ENCODE measurements at places on chromosomes 16 and 17.

- no peak for DNase-seq
Observed at GRCh38 chr17:77501751-77502625, 361.2 kb downstream of the SEC14L1 start.

DNA sequence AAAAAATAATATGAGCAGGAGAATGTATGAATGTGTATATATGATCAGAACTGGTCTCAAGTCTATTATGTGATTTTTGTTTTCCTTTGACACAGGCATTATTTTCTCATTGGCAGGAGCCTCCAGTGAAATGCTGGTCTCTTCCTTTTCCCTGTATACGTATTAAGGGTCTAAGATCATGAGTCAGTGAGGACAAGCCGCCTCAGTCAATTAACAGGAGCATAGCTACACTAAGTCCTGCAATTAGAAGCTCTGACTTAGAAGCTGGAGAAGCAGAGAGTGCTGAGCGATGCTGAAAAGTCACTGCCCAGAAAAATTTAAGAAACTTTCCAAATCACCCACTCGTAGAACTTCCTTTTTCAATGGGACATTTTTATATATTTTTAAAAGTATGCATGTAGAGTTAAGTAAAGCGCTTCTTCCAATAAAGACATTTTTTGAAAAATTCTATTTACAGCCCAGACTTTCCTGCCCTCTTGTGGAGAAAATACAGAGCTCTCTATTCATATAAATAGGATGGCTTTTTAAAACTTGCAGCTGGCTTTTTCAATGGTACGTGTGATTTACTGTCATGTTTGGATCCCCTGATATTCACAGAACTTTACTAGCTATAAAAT, 70.2 kb upstream of the PSMD7 start:
- DNase-seq, result no peak

DNA sequence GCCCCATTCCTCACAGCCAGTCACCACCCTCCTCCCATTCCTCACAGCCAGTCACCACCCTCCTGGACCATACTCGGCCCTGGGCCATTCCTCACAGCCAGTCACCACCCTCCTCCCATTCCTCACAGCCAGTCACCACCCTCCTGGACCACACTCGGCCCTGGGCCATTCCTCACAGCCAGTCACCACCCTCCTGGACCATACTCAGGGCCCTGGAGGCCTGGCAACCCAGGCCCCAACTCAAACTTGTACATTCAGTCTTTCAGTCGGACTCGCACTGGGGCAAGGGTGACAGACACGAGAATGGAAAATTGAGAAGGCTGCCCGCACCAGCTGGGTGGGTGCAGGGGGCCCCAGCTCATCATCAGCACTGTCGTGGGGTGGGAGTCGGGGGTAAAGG, 30.4 kb upstream of the FOXK2 start:
- no peak for DNase-seq

GRCh38 chr17:50464736-50465135, 3.9 kb downstream of the CHAD start:
- DNase-seq, result no peak

- no peak for DNase-seq
Observed at GRCh38 chr16:12531937-12532336, 271.8 kb downstream of the CPPED1 start.

- no peak for DNase-seq
Observed at GRCh38 chr16:75088216-75088615, 28.4 kb downstream of the LDHD start.

- DNase-seq, result no peak
Observed at GRCh38 chr16:29708917-29709600, 30.1 kb downstream of the QPRT start.

- no peak for DNase-seq
Observed at GRCh38 chr16:29658705-29659104, 4.3 kb upstream of the SPN start.

DNA sequence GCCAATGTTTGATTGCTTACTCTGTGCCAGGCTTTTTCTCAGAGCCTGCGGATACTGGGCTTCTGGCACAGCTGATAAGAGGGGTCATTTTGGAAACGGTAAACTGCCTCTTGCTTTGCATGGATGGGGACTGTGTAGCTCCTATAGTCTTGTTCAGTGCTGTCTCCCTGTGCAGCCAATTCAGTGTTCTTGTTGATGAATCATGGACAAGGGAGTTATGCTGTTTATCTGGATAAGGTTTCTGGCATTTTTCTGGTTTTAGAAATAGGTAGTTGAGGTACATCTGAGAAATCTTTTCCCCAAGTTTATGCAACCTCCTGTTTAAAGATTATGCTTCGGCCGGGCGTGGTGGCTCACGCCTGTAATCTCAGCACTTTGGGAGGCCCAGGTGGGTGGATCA, 16.7 kb upstream of the TANGO6 start:
- DNase-seq, result no peak

DNA sequence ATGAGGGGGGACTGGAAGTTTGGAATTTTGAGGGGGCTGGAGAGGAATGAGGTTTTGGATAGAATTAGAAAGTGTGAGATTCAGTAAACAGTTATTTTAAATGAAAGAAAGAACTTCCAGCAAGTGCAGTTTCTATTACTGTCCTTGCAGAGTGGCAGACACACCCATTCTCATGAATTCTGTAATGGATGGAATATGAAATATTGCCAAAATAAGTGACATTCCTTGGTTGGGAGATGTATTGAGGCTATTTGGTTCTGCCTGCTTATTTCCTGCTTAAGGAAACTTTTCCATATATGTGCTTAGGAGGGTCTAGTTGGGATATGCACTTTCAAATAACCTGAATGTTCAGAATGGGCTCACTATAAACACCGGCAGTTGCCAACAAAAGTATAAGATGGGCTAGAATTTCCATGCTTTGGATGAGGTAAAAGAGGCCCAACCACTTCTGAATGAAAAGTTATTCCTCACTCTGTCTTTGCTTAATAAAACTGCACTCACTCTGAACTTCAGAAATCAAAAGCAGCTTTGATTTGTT, 434.4 kb downstream of the CA10 start:
- no peak for DNase-seq

DNA sequence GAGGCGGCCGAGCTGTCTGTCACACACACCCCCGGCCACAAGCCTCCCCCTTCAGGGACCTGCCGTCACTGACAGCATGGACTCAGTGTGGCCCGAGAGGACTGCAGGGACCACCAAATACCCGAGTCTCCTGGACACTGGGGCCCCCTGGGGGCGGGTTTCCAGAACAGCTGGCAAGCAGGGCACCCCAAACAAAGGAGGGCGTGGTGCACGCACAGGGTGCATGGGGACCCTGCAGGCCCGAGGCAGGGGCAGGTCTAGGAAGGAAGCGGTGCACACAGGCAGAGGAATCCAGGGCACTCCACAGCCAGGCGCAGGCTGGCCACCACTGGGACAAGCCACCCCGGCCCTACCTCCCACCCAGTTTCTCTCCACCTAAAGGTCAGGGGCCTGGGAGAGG, 28.7 kb upstream of the ENPP7 start:
- DNase-seq, result no peak

- no peak for DNase-seq
Observed at GRCh38 chr17:61504697-61505096, 52.5 kb downstream of the TBX4 start.

DNA sequence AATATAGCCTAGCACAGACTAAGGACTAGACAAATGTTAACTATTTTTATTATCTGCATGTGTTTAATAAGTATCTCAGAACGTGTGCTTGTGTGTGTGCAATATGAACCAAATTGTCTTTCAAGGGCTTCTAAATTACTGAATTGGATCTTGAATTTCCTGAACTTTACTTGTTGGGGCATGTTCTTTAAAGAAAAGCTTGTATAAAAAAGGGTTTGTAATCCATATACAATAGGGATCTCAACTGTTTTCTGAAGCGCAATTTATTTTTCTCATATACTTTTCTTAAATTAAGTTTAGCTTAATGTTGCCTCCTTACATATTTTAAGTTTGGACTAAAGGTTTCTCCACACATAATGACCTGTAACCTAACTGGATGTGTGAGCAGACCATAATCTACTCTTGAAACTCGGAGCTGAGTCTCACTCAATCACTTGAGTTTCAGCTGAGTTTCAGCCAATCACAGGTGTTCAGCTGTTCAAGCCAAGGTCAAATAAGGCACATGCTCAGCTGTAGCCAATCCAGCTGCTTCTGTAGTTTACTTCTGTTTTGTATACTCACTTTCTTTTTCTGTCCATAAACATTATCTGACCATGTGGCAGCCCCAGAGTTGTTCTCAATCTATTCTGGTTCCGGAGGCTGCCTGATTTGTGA, 72.3 kb downstream of the CDK5R1 start:
- no peak for DNase-seq

- no peak for DNase-seq
Observed at GRCh38 chr16:1261131-1261892, 5.4 kb downstream of the TPSD1 start.

DNA sequence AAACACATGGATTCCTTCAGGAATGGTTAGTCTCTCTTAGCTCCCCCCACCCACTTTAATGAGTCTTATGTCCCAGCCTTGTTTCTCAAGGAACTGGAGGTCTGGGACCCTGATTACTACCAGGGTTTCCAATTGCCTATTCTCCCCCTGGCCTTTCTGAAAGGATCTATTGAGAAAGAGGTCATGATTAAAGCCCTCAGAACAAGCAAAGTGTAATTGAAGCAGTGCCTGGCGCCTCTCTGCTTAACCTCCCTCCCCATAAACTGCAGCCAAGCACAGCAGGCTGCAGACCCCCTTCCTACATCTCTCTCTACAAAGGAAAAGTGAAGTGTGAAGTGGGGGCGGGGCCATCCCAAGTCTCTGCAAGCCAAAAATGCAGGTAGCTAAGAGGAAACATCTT, 159.7 kb upstream of the CDH11 start:
- DNase-seq, result no peak

DNA sequence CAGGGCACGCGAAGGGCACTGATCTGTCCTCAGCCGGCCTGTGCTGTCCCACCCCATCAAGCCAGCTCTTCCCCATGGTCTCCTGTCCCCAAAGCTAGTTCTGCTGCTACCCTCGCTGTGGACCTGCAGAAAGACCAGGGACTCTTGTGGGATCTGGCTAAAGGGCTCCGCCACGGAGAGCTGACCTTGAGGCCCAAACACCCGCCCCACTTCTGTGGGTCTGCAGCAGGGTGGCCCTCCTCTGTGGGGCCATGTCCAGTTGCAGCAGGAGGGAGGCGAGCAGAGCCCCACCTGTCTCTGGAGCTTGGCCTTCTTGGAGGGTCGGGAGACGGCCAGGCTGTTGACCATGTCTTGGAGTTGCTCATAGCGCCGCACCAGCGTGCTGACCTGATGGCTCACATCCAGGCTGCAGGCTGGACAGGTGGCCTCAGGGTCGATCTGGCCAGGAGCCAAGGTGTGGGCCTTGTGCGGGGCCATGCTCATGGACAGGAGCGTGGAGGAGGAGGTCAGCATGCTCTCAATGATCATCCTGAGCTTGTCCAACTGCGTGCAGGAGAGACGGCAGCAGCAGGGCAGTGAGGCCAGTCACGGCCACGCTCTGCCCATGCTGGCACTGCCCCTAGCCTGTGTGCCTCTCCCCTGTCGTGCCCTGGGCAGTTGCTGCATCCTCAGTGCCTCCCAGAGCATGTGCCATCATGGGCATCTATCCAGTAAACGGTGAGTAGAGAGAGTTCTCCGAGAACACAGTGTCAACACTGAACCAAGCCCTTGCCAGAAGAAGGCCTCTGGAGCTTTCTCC, 16.6 kb downstream of the UBALD2 start:
- DNase-seq, result no peak

DNA sequence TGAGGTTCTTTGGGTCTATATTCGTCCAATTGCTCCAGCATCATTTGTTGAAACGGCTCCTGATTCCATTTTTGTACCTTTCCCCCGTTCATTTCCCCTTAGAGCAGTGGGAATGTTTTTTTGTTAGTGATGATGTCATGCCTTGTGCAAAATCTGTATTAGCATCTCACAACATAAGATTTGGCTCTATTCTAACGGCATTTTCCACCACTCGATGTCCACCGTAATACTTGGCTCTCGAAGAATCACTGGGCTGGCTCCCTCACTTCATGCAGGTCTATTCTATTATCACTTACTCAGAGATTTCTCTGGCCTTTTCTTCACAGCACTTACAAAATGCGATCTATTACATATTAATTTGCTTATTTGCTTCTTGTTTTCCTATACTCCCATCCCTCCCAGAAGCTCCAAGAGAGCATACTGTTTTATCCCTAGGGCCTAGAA, 571 bp upstream of the NME1 start:
- no peak for DNase-seq

GRCh38 chr16:24969071-24969470, 46.1 kb downstream of the ARHGAP17 start:
- DNase-seq, result no peak

GRCh38 chr17:62187681-62188080, 122.6 kb upstream of the MED13 start:
- DNase-seq, result no peak

DNA sequence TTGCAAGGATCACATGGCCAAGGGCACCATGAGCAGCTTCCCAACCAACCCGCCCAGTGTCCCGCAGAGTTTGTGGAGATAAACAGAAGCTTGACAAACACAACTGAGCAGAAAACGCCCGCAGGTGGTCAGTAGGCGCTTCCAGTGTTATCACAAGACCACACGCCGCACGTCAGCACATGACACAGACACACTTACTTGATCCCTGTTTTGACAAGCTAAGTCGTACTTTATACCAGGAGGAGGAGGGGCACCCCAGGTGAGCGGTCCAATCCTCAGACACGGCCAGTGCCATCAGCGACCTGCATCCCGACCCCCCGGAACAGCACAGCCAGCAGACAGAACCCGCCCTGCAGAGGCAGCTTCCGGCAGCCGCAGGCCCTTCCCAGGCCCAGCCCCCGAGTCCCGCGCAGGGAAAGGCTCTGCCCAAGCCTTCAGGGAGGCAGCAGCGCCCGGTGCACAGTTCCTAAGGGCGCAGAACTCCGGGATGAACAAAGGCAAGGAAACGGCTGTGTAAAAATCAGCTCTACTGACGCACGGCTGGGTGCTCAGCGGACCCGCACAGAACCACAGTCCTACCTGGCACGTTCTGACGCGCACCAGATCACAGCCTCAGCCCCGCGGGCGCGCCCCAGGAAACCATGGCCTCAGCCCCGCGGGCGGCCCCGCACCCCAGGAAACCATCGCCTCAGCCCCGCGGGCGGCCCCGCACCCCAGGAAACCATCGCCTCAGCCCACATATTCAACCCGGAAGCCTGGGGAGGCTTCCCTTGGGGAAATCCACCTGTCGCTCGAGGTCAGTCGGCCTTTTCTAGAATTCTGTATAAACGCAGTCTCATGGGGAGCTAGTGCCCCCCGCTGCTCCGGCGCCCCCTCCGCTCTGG, 27.8 kb downstream of the AXIN1 start:
- DNase-seq, result peak; percentile 71

- no peak for DNase-seq
Observed at GRCh38 chr17:38463451-38463858, 35.2 kb downstream of the ARHGAP23 start.

DNA sequence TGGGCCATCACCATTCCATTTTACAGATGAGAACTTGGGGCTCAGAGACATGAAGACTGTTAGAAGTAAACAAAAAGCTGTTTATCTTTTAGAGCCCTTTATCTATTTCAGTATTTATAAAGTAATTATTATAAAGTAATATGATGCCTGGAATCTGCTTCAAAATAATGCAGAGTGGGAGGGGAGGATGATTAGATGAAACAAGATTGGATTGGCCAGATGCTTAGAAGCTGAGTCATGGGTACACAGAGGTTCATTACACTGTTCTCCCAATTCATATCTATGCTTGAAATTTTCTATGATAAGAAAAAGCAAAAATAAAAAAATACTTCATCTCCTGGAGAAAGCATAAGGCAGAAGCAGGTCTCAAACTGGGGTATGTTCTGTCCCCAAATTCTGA, 29.4 kb downstream of the TOM1L2 start:
- DNase-seq, result no peak

GRCh38 chr16:12002447-12003006, 26.0 kb downstream of the SNX29 start:
- no peak for DNase-seq

GRCh38 chr16:12366313-12366712, 389.8 kb downstream of the SNX29 start:
- DNase-seq, result no peak
